ENCODE measurements at places on chromosomes 12 and 14.

DNA sequence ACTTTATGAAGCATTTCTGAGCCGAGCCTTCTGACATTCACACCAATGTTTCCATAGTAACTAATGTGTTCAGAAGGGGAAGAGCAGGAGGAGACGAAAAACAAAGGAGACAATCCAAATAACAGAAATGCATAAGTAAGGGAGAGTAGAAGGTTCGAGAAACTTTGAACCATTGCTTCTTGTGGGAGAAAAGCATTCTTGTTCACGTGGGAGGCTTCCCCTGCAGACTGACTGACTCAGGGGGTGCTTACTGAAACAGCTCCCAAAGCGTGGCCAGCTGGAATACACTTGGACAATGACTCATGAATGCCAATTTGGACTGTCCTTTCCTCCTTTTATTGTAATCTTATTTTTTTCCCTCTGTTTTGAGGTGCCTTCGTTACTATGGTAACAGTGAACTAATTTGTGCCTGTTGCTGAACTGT, 73.9 kb downstream of the NEDD1 start:
- no peak for DNase-seq

DNA sequence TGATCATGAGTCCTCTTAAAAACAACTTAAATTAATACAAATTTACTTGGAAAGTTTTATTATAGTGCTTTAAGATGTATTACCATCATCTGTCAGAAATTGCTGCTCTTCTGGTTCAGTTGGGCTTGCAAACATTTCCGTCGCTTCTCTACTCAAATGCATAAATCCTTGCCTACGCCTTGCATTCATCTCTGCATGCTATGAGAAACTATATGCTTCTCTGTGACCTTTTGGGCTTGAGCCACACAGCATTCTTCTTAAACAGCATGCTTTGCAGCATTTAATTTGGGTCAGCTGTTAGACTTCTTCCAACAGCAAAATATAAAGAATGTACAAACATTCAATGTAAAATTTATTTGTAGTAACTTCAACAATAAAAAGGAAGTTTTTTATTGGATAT, 305.7 kb upstream of the FLRT2 start:
- DNase-seq = no peak

GRCh38 chr14:97633131-97633738, 836.1 kb downstream of the VRK1 start:
- DNase-seq = no peak

DNA sequence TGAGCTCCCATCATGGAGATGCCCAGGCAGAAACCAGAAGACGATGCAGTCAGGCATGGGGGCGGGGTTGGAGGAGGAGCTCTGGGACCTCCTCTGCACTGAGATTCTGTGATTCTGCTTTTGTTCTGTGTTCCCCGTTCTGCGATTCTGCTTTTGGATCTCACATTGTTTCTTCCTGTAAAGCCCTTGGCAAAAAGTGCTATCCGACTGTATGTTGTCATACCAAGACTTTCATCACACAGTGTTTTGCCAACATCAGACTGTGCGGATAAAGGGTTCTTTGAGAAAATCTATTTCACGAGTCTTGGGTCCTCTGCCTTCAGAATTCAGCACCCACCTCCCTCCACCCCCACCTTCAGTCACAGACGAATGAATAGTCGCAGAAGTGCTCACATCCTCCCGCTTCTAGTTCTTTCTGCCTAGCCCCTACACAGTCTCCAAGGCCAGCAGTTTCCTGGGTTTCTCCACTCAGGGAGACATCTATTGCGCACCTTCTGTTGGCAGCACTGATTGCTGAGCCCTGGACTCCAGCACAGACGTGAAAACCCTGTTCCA, 24.7 kb upstream of the PWP1 start:
- no peak for DNase-seq

- no peak for DNase-seq
Measured at GRCh38 chr12:800401-800800, 48.0 kb downstream of the WNK1 start.

- DNase-seq = no peak
Measured at GRCh38 chr12:1880876-1881275, 37.6 kb downstream of the CACNA2D4 start.

DNA sequence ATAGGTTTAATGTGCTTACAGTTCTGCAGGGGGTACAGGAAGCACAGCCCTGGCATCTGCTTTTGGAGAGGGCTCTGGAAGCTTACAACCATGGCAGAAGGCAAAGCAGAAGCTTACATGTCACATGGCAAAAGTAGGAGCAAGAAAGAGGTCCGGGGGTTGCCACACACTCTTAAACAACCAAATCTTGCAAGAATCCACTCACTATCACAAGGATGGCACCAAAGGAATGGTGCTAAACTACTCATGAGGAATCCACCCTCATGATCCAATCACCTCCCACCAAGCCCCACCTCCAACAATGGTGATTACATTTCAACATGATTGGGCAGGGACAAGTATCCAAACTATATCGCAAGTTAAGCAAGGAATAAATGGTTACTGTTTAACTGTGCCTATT, 255.8 kb upstream of the AVPR1A start:
- DNase-seq = no peak

Data from T-helper 17 cell (primary cell).